ENCODE measurements at places on chromosomes 5 and 9. TPM values are rescaled to one million over a fixed set of nuclear protein-coding genes. Genes with fewer than 3 reads are reported as not detected.

GRCh38 chr5:131239686-131240085 lies 24.2 kb upstream of the CDC42SE2 start:
- no peak for DNase-seq

DNA sequence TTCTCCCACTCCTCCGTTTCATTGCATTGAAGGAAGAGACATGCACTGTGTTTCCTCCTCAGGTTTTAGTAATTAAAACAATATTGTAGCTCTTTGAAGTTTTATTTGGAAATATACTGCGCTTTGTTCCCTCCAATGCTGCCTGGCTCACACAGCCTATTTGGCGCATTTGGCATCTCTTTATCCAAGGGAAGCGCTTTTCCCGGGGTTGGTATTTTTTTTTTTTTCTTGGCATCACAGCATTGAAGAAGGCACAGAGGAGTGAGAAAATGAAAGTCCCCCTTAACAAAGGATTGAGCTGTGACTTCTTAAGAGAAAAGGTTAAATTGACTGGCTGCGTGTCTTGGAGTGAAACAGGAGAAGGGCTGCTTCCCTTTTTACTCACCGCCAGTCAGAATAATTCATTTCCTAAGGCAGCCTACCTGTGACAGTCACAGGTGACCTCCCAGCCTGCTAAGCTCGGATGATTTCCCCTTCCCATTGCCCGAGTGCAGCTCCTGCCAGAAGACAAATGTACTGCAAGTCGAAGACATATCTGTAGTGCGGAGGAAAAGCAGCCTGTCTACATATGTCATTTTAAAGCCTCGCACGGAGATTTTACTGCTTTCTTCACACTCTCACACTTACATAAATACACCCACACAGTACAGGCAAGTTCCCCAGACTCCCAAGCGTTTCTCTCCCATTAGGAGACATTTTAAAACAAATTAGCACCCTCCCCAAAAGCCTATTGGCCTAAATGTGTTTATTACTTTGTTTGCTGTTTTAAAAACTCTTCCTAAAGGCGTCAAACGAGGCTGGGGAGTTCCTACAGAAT lies 665.5 kb upstream of the ZNF608 start:
- DNase-seq: no peak

DNA sequence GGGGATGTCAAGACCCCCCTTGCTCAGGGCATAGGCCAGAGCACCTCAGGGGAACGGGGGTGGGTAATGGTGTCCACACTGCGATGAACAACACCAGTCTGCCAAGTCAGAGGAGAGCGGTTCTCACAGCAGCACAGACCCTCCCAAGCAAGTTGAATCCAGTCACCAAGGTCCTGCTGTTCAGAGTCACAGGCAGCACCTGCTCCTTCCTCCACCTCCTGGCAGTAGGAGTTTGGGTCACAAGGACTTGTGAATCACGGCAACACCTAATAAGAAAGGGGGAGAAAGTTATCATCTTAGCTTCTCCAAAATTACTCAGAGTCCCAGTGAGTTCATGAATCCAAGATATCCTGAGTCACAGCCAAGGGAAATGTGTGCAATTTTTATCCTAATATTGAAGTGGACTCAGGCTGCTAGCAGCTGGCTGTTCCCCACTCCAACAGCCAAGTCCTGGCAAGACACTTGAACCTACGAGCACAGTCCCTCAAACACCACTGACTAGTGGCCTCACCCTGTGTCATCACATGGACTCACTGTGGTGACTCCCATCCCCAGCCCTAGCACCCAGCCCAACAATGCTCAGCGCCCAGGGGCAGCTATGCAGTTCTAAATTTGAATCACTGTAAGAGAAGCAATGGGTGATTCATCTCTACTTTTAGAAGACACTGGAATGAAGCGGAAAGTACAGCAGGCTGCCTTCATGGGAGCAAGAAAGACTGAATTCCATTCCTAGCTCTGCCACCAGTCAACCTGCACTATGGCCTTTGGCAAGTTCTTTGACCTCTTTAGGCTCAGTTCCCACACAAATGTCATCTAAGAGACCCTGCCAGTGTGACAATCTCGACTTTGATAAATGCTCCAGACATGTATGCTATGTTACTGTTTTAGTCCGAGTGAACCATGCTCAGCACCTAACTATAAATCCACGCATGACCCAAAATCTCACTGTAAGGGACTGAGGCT lies 113.7 kb downstream of the KLHL3 start:
- no peak for DNase-seq

Gene FAM163B
- total RNA-seq: 0.90 TPM

Gene IL9
- total RNA-seq: not detected

Gene CARD9
- total RNA-seq: 19.8 TPM

Gene CBY3
- total RNA-seq: not detected

Data from tibial nerve (tissue), 4 donors.